ENCODE measurements at places on chromosomes 5 and 9.
A peak's percentile ranks its signal among the peaks of the same experiment; 100 is the strongest.

GRCh38 chr9:95719354-95719753 is 156.1 kb upstream of the ERCC6L2 start:
- no peak for DNase-seq

- no peak for DNase-seq
Observed at GRCh38 chr9:81344366-81344765, 345.0 kb downstream of the TLE1 start.

DNA sequence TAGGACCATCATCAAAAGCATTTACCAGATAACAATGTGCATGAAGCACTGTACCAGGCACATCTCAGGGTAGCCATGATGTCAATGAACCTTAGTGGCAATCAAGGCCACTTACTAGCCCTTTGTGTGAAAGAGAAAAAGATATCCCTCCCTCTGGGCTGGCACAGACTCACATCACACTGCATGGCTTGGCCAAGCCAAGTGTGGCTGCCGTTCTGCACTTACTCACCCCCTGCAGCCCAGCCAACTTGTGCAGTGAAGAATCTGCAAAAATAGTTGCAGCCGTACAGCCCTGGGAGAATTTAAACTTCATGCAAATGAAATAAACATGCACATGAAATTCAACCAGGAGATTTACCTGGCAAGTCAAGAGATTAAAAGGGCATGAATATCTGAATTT is 333.5 kb downstream of the DEPDC1B start:
- no peak for DNase-seq

- no peak for DNase-seq
Observed at GRCh38 chr5:10334831-10335230, 18.7 kb upstream of the MARCHF6 start.

GRCh38 chr5:135443161-135443960 is 3.8 kb downstream of the DCANP1 start:
- DNase-seq, result no peak

DNA sequence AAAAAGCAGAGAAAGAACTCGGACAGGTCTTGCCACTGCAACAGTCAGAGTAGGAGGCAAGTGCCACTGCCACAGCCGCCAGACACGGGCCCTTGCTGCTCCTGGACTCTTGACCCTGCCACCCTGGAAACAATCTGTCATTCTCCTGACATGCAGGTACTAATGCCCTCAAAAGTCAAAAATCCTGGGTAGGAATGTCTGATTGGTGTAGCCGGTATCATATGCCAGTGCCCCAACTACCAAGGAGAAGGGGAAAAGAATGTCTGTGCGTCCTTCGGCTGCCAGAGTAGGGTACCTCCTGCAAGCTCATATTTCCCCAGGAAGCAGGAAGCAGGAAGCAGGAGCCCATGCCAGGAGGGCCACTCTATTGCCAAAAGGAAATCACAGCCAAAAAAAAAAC is 30.5 kb upstream of the F2RL1 start:
- no peak for DNase-seq

DNA sequence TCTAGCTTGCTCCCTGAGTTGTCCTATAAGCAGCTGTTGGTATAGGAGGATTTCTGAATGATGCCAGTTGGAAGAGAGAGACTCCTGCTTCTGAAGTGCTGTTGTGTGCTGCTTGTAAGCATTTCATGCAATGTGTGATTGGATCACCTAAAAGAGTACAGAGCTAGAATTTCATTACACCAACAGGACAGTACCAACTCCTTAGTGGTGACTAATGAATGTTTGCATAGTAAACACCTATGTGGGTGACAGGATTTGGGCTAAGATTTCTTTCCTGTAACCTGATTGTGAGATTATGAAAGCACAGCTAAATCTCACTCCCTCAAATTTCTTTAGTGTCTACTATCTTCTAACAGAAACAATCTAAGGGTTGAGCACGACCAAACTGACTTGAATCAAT is 67.0 kb downstream of the GCNT1 start:
- DNase-seq, result no peak

DNA sequence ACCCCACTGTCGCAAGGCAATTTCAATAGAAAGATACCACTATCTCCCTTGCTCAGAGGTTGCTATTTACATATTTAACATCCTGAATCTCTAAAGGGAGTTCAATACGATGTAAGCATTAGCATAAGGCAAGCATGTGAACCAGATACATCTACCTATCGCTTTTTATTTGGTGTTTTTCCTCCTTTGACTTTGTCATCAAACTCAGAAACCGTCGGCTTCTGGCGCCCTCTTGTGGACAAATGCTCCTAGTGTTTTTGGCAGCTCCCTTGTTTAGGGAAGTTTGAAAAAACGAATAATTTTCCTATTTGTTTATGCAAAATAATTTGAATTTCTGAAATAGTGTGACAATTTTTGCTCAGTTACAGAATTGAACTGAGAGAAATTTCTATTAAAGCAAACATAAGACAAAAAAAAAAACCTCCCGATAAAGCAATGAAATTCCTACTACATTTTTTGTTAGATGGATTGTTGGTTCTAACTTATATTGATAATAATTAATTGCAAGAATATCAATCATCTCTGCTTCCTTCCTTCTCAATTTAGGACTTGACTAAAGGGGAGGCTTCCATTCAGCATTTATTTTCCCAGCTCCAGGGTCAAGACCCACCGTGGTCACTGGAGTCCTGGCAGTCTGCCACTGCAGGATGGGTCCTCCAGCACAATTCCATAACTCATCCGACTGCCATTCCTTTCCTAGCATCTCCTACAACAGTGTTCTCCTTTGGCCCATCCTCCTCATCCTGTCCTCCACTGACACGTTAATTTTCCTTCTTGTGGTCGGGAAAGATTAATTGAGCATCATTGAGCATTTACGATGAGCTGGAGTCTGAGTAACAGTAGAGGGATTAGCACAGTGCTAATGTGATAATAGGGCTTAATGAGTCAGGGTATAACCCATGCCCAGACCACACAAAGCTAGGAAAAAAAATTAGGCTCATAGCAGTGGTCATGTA is 131.8 kb upstream of the CHD1 start:
- peak; percentile 36 for DNase-seq

DNA sequence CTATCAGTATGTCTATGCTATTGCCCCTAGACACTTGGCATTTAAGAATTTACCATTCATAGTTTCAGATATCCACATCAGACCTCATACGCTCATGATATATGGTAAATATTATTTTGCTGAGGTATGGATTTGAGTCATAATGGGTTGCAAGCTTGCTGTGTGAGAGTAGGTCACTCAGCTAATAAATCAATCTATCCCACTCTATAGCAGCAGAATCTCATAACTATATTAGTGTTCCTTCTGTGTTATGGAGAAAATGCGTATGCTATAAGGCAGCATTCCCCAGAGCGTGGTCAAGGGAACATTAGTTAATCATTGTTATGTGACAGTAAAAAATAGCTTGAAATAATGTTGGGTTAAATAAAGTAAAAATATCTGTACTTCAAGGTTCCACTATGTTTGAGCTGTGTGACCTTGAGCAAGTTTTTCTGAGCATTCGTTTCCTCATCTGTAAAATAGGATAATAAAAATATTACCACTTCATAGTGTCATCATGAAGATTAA is 7.7 kb downstream of the TRIM32 start:
- DNase-seq, result no peak

DNA sequence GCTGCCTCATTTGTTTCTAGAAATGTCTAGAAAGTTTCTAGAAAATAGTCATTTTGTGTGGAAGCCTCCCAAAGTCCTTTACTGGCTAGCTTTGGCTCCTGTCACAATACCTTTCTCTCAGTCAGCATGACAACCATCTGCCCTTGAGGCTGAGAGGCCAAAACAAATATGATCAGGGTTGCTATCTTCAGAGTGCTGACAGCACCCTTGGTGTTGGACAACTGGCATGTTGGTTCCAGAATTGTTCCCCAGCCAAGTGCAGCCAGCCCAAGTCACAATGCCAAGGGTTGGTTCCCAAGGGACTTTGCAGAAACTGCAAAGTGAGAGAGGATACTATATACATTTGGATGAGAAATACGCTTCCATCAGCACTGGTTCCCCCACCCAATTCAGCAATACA is 140.9 kb upstream of the GAS1 start:
- no peak for DNase-seq

DNA sequence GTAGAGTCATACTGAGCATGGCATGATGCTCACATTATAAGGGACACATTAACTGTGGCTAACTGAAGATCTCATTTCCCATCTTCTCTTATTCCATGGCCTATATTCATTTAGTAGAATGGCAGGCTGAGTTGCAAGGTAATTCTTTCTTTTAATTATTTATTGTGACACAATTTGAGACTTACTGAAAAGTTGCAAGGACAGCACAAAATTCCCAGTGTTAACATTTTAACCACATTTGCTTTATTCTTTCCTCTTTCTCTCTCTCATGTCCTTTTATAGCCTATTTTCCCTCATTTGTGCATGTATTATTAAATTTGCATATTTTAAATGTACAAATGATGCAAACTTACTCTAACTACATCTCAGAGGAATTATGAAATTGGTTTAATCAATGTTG is 366.1 kb upstream of the RPS23 start:
- no peak for DNase-seq

DNA sequence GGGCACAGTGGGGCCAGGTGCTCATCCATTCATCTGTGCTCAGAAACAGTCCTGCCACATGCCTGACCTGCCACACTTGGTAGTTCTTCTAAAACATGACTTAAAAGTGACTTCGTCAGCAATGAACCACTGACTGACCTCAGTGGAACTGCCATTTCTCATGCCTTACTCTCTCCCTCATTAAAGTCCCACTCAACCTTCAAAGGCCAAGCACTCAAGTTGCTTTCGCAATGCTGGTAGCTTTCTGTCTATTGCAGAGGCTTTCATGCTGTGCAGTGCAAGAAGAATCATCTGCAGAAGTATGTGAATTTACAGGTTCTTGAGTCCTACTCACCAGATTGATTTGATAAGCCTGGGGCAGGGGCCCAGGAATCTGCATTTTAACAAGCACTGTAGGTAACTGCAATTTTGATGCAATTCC is 23.9 kb downstream of the B4GALT1 start:
- DNase-seq, result peak; percentile 17

DNA sequence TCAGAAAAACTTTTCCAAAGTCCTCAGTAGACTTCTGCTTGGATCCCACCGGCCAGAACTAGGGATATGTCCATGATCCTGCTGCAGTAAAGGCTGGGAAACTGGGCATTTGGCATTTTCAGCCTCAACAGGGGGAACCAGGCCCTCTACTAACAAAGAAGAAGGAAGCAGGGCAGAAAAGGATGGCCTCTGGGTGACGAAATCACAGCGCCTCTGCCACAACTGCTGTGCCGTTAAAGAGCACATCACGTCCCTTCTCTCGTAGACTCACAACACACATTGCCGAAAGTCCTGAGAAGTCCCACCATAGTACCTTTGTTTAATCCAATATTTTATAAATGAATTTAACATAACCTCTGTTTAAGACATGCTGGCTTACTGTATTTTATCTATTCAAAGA is 10.4 kb upstream of the AFAP1L1 start:
- no peak for DNase-seq

- no peak for DNase-seq
Observed at GRCh38 chr5:91146905-91147600, 236.1 kb downstream of the ARRDC3 start.

GRCh38 chr5:102760815-102761214 is 5.7 kb downstream of the PAM start:
- no peak for DNase-seq

DNA sequence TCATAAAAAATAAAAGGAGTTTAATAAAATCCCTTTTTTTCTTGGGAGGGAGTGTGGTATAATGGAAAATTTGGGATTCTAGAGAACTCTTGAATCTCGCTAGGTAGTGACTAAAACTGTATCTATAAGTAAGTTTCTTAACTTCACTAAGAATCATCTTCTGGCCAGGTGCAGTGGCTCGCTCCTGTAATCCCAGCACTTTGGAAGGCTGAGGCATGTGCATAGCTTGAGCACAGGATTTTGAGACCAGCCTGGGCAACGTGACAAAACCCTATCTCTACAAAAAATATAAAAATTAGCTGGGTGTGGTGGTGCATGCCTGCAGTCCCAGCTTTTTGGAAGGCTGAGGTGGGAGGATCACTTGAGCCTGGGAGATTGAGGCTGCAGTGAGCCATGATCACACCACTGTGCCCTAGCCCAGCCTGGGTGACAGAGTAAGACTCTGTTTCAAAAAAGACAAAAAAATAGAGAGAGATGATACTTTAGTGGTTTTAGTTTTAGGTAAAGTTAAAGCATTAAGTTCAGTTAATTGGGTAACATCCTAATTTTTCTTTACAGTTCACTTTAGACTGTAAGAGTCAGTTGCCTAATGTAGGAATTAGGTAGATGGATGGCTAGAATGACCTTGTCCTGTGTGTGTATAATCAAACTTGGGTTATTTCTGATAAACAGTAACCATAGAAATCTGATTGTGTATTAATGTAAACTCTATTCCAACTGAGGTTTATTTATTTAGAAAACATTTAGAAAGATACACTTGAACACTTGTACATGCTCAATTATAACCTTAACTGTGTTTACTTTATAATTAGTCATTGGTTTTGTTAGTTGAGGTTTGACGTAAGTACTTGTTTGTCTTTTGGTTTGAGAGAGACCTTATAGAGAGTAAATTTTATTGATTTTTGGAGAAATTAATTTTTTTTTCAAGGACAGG is 17.8 kb downstream of the UNC13B start:
- DNase-seq, result no peak

GRCh38 chr5:80761176-80761575 is 106.4 kb upstream of the DHFR start:
- DNase-seq, result no peak

DNA sequence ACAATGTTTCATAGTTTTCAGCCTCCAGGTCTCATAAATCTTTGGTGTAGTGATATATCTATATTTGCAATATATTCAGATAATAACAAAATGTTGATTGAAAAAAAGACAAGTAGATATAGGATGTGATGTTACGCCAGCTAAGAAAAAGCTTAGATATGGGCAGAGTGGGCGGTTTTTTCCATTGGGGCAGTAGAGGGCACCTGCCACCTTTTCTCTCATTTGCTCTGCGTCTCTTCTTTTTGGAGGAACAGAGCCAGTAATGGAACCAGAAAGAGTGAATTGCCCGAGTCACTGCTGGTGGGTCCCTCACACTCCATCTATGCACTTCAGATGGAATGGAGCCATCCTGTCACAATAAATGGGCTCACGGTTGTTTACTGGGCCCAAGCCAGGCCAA is 62.1 kb upstream of the FANCC start:
- no peak for DNase-seq

GRCh38 chr9:126522612-126523356 is 90.9 kb upstream of the LMX1B start:
- no peak for DNase-seq

- peak; percentile 7 for DNase-seq
Observed at GRCh38 chr5:31404325-31404724, 127.6 kb downstream of the DROSHA start.

- DNase-seq, result no peak
Observed at GRCh38 chr9:326667-327066, 112.0 kb downstream of the DOCK8 start.

- DNase-seq, result no peak
Observed at GRCh38 chr9:6692881-6693361, 47.4 kb upstream of the GLDC start.

- DNase-seq, result no peak
Observed at GRCh38 chr5:67974054-67974453, 241.5 kb upstream of the PIK3R1 start.

All from NCI-H2227 treated with DMSO at 0.1 percent for 48 hours (cell line).